Pulmonary artery endothelial cell (primary cell): ENCODE measurements at places on chromosomes 6 and 20.

GRCh38 chr6:151445482-151445881 is 6.4 kb downstream of the RMND1 start:
- DNase-seq, result peak; percentile 46

DNA sequence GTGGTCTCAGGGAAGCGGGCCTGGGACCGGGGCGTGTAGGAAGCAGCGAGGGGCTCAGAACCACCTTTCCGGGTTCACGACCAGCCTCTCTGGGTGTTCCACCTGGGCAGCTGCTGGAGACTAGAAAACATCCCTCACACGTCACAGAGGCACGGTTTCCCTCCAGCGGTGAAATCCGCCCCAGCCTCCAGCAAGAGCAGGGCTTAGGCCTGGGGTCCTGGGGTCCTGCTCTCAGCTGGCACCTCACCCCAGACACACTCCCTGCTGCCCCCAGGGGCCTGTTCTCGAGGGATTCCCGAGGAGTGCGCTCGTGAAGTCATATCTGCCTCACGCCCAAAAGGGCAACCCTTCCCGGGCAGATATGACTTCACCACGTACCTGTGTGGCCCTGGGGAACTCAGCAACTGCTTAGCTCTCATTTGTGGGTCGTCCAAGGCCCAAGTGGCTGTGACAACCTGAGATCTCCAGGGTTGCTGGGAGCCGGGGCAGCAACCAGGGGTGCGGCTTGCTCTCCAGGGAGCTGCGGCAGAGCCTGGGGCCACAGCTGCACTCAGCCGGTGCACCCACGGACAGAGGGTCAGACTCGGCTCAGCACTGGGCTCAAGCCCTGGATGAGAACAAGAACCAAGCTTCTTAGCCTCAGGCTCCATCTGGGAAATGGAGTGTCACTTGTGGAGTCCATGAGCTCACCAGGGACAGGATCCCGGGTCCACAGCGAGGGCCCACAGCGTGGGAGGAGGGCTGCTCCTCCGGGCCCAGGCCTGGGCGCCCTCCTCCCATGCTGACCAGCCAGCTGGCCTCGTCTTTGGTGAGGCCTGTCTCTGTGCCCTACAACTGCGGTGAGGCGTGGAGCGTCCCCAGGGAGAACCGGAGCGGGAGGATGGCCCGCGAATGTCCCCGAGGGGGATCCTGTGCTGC is 661 bp downstream of the FNDC11 start:
- no peak for DNase-seq

DNA sequence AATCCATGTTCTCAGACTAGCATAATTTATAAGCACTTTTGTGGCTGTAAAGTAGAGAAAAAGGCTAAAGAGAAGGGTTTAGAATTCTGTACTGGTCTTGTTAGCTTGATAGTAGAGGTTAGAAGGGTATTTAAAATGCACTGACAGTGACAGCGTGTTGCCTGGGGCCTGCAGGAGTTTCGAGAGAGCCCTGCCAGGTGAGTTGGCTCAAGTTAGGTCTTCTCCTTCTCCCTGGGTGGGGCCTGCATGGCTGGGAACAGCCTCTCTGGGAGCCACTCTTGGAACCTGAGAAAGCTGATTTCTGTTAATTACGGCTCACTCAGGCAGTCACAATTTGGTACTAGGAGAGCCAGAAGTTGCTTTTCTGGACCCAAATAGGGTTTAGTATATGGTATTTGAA is 103.7 kb downstream of the ARID1B start:
- DNase-seq, result no peak

GRCh38 chr20:33490023-33490933 is at the start of gene CBFA2T2:
Gene CBFA2T2 (plus strand): TSS chr20:33490096. CDS start chr20:33490268, 172 bp downstream.
- DNase-seq, result peak; percentile 11

- no peak for DNase-seq
These were observed 155.7 kb upstream of the SUPT3H start for GRCh38 chr6:45533386-45533785.

GRCh38 chr6:98977671-98978292 is 30.0 kb upstream of the FBXL4 start:
- DNase-seq, result no peak

- DNase-seq, result no peak
These were observed 99.9 kb downstream of the L3MBTL3 start for GRCh38 chr6:130118236-130118635.

- no peak for DNase-seq
These were observed 472 bp upstream of the PAQR8 start for GRCh38 chr6:52361414-52361944.

GRCh38 chr6:143697076-143697800 is 19.5 kb downstream of the PHACTR2 start:
- DNase-seq, result no peak

DNA sequence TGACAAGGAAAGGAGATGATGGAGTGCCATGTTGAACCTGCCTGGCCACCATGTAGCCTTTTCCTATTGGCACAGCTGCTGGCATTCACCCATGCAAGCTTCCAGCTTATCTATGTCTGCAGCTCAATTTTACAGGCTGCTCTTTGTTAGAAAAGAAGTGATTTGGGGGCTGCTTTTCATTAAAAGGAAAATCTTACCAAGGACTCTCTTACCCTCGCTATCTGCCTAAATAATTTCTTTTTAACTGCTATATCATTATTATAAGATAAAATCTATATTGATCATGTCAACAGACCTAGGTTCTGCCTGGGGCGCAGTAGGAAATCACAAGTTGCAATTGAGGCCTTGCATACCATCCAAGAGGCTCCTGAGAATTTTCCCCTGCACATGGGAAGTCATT is 167.2 kb downstream of the SYNDIG1 start:
- DNase-seq, result no peak

DNA sequence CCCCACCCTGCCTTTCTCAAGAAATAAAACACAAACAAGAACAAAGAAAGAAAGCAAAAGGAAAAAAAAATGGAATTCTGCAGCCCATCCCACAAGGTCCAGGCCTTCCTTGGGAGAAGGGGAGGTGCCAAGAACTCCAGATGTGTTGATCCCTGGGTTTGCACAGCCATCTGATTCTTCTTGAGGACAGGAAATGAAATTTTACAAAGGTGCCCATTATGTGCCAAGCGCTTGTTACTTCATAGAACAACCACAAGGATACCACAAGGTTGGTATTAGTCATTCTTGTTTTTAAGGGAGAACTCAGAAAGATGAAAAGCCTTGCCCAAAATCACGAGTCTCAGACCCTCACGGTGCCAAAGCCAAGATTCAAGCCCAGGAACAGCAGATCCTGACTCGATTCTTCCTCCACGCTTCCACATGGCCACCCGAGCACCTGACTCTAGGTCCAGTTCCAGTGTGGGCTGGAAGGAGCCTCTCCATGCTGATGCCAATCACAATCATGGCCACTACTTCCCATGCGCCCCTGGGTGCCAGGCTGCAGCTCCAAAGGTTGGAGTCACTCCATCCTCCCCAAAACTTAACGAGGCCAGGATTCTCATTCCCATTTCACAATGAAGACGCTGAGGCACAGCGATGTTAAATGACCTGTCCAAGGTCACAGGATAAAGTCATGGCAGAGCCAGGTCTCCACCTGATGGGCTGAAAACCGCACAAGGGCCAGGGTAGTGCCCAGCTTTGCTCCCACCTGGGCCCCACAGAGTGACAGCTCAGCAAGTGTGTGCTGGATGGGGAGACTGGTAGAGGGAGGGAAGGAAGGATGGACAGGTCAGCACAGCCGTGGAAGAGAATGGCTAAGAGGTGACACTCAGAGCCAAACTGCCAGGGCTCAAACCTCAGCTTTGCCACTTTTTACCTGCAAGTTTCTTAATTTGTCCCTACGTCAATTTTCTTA is 66.7 kb upstream of the TOP1 start:
- no peak for DNase-seq

DNA sequence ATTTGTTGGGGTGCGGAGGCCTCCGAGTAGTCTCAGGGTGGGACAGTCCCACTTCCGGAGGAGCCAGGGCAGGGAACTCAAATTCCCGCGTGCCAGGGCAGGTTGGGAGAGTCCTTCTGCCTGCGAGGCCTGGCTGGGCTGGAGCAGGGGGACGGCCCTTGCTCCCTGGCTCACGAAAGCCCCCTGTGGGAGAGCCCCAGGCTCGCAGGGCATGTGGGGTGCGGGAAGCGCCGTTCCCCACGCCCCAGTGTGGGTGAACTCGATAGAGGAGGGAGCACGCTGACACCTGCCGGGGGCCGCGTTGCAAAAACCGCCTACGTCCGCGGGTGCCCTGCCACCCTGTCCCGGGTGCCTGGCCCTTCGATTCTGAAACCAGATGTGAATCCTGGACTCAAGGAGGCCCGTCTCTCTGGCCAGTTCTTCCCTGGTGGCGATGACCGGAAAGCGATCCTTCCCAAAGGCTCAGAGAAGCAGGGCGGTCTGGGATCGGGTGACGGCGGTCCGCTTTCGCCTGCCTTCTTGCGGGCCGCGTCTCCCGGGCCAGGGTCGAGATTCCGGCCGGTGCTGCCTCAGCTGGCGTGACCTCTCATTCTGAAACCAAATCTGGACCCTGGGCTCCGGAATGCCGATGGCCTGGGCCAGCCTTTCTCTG is 1846.5 kb upstream of the DEFB115 start:
- no peak for DNase-seq

- DNase-seq, result no peak
These were observed 13.8 kb downstream of the MDFI start for GRCh38 chr6:41651962-41652657.

DNA sequence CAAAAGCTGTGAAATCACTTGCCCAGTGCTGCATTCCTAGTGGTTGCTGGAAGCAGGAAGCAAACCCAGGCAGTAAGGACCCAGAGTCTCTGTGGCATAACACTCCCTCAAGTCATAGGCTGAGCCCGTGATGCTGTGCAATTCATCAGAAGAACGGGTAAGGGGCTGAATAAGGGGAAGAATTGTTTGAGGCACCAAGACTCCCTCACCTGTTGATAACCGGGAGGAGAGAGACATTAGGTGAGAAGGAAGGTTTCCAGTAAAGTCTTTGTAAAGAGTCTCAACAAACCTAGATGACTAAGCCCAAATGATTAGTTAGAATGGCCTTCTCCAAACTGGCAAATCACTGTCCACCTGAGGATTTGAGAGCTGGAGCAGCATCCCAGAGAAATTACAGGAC is 18.3 kb downstream of the ENPP3 start:
- DNase-seq, result no peak

DNA sequence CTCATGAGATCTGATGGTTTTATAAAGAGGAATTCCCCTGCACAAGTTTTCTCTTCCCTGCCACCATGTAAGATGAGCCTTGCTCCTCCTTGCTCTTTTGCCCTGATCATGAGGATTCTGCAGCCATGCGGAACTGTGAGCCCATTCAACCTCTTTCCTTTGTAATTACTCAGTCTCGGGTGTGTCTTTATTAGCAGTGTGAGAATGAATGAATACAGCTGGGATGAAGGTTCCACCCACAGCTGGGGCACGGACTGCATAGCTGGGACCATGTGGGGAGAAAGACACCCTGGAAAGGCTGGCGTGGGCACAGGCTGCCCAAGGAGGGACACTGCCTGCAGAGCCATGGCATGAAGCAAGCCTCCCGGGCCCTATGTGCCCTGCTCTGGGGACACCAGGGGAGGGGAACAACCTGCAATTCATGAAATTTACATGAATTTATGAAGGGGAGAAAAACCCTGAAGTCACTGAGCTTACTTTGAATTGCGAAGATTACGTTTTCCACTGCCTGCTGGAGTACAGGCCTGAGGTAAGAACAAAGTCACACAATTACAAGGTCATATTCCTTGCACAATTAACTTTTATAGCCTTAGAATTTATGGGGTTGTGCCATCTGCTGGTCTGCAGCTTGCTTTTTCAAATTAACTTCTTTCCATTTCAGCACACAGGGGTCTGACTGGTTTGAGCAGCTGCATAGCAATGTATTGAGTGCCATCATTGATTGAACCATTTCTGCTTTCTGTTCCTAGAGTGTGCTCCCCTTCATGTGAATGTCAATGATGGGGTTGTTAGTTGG is 46.2 kb downstream of the SLC22A1 start:
- no peak for DNase-seq

- no peak for DNase-seq
These were observed 164.0 kb upstream of the ZNF337 start for GRCh38 chr20:25860531-25861150.

- DNase-seq, result no peak
These were observed 994.0 kb downstream of the GRIK2 start for GRCh38 chr6:102387326-102388033.

- DNase-seq, result no peak
These were observed 36.0 kb downstream of the REV3L start for GRCh38 chr6:111447051-111447450.

- no peak for DNase-seq
These were observed 236.4 kb downstream of the LRFN2 start for GRCh38 chr6:40350747-40351217.

DNA sequence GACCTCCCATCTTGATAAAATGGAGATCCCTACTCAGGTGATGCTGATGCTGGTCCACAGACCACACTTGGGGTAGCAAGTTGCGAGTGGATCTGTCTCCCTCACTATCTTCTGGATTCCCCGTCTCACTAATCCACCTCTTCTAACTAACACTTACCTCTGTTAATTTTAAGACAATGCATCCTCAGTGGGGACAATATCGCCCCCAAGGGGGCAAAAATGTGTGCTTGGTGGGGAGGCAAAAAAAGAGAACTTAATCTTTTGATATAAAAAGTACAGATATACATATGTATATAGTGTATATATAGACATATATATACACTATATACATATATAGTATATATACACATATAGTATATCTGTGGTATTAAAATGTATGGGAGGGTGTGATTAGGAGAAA is 4.3 kb downstream of the LRFN2 start:
- DNase-seq, result no peak

GRCh38 chr6:26020329-26021000 is 57.9 kb downstream of the TRIM38 start:
- no peak for DNase-seq

- no peak for DNase-seq
These were observed 45.5 kb upstream of the RNF8 start for GRCh38 chr6:37308069-37308815.

DNA sequence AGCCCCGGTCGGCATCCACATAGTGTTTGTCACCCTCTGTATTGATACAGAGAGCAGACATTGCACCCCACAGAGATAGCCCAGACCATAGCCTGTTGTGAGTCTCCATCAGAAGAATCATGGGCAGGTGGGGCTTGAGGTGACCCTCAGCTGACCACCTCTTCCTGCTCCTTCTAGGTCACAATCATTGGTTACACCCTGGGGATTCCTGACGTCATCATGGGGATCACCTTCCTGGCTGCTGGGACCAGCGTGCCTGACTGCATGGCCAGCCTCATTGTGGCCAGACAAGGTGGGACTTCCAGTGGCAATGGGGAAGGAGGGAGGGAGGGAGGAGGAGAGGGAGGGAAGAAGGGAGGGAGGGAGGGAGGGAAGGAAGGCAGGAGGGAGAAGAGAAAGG is 61.4 kb upstream of the RIN2 start:
- DNase-seq, result no peak

GRCh38 chr6:20266851-20267608 is 54.8 kb upstream of the MBOAT1 start:
- no peak for DNase-seq

- no peak for DNase-seq
These were observed 59.3 kb upstream of the CARMIL1 start for GRCh38 chr6:25219917-25220278.

- no peak for DNase-seq
These were observed 58.5 kb upstream of the SLC22A16 start for GRCh38 chr6:110534731-110535492.

GRCh38 chr6:168089186-168090063 is 10.4 kb upstream of the FRMD1 start:
- DNase-seq, result no peak

- no peak for DNase-seq
These were observed 259.4 kb upstream of the POU3F2 start for GRCh38 chr6:98574984-98575383.

GRCh38 chr20:59323731-59324130 is 23.3 kb downstream of the EDN3 start:
- DNase-seq, result no peak
